Stimulated activated CD8-positive, alpha-beta memory T cell treated with anti-CD3 and anti-CD28 coated beads, Interleukin-4, amount 100 ng/mL, for 1 hour (primary cell): ENCODE measurements at places on chromosomes 12 and 14.

GRCh38 chr14:95515596-95516552 is 576 bp downstream of the SYNE3 start:
- DNase-seq: peak; percentile 49

- DNase-seq: no peak
Measured at GRCh38 chr12:42691991-42692557, 102.5 kb upstream of the PRICKLE1 start.

GRCh38 chr12:110906083-110906482 is 14.3 kb downstream of the MYL2 start:
- no peak for DNase-seq

- DNase-seq: no peak
Measured at GRCh38 chr12:71587012-71587411, 76.6 kb downstream of the ZFC3H1 start.

- no peak for DNase-seq
Measured at GRCh38 chr14:33297565-33297964, 358.9 kb downstream of the NPAS3 start.

DNA sequence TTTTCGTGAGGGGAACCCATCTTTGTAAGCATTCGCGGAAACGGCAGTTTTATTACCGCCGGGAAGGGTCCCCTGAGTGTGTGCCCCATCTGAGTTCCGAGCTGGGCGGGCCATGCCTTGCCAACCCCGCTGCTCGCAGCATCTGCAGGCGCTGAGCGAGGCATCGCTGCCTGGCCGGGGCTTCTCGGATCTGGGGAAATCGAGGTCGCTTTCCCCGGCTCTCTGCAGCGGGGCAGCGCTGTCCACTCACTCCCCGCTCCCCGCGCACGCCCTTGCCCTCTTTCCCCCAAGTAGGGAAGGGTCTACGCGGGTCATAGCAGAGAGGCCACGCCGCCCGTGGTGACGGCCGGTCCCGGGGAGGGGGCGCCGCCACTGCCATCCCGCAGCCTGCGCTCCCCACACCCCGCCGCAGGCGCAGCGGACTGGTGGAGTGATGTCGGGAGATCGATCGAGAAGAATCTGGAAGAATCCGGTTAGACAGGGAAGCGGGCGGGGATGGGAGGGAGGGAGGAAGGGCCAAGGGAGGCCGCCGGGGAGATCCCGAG is 507 bp upstream of the FKBP4 start:
- DNase-seq: no peak

- no peak for DNase-seq
Measured at GRCh38 chr12:128361400-128361995, 94.5 kb downstream of the TMEM132C start.

DNA sequence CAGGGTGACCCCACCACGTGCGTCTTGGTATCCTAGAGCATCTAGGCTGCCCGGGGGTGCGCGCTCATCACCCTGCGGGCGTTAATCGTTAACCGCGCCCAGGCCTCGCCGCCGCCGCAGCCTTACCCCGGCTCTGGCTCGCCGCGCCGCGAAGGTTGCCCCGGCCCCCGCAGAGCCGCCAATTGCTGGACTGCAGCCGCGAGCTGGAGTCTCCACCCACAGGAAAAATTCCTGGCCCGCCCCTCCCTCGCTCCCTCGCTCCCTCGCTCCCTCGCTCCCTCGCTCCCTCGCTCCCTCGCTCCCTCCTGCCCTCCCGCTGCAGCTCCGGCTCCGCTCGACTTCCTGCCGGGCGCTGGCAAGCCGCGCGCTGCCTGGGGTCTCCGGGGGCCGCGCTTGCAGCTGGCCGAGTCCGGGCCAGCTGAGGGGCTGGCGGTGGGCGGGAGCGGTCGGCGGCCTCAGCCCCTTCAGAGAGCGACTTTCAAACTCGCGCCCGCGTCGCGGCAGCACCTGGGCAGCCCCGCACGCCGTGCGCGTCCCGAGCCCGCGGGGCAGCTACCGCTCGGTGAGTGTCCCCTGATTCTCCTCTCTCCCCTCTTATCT is at the start of gene PLEKHG3:
Gene PLEKHG3, plus strand, starts transcription at position 282 of the 600 bp plus-strand sequence. CDS start 23,208 bp downstream, outside the sequence.
- no peak for DNase-seq

DNA sequence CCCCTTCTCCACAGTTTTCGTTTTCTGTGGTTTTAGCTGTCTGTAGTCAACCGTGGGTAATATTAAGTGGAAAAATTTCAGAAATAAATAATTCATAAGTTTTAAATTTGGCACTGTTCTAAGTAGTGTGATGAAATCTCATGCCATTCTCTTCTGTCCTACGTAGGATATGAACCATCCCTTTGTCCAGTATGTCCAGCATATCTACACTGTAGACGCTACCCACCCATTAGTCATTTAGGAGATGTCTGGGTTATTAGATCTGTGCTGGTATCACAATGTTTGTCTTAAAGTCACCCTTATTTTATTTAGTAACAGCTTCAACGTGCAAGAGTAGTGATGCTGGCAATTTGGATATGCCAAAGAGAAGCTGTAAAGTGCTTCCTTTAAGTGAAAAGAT is 44.7 kb downstream of the ATF7IP start:
- DNase-seq: no peak

DNA sequence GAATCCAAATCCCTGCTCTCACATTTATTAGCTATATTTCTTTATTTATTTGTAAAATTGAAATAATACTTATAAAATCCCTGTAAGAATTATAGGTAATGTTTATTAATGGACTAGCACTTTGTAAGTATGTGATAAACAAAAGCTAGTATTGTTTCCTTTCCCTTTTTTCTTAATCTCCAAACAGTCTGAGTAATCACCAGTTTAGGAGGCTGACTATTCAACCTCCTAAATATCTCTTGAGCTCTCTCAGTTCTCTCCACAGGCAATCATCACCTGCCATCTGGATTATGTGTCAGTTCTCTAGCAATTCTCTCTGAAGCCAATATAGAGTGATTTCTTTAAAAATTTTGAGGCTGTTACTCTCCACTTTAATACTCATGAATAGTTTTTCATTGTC is 9.2 kb upstream of the LYZ start:
- DNase-seq: no peak

DNA sequence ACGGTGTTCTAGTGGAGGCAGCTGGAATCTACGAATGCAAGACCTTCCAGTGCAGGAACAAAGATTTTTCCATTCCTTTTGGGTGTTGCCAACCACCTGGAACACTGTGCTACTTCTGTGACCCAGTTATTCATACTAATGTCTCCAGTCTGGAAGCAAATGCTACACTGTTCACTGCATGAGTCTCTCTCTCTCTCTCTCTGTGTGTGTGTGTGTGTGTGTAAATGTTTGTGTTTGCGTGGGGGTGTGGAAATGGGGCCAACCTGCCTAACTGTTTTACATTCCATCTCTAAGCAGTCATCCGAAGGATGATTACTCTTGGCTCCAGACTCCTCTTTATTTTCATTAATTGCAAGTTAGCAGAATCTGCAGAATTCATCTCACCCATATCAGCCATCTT is 29.9 kb upstream of the YBX3 start:
- DNase-seq: no peak

DNA sequence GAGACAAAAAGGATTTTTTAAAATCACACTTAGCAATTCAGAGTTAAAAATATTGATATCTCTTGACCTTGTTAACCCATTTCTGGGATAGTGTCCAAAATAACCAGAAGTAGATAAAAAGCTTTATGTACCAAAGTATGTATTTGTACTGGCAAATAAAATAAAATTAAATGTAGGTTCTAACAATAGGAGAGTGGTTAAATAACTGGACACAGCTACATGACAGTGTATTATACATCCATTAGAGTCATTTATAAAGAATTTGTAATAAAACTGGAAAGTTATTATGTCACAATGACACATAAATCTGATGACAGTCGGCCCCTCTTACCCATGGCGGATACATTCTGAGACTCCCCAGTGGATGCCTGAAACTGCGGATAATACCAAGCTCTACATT is 34.0 kb downstream of the BMAL2 start:
- DNase-seq: no peak

DNA sequence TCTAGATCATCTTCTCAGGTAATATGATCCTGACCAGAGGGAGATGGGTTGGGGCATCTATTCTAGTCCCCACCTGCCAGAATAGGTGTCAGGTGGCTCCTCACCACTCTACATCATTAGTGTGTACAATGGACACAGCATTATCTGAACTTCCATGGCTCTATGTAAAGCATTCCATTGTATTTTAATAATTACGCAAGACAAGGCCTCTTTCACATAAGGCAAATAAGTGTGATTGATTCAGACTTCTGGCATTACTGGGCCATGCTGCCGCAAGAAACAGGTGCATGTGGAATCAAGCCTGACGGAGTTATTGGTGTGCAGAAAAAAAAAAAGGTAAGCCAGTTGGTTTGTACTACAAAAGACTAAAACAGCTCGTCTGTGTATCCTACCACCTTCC is 3.1 kb upstream of the DDHD1 start:
- DNase-seq: no peak

DNA sequence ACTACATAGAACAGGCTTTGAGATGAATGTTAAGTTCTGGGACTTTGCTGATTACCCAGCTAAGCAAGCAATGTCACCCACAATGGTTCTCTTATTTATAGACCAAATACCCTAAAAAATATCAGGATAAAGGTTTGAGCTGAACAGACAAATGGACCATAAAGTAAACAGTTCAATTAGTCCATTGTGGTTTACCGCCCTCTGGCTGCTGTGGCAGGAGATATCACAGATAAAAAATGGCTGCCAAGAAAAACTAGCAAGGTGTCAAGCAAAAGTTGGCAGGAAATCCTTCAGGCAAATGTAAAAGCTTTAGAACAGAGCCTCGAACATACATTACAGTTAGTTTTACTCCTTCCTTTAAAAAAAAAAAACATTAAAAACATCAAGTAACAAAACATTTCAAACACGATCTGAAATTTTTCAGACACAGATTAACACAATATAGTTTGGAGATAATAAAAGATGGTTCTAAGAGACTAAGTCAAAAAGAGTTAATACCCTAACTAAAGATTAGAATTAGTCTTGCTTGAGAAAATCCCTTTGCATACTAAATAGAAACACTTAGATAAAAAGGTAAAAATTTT is 41.3 kb downstream of the MED13L start:
- DNase-seq: peak; percentile 30

DNA sequence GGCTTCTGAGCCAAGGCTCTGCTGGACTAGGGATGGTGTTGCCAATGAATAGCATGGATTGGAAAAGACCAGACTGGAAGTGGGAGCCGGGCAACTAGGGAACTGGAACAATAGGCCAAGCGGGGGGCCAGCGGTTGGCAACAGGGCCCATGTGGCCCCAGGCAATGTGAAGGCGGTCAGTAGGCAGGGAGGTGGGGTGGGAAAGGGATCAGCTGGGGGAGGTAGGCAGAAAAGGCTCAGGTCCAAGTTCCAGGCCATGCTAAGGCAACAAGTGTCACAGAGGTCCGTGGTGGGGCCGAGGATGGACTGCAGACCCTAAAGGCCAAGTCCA is 14.9 kb upstream of the MLXIP start:
- no peak for DNase-seq

DNA sequence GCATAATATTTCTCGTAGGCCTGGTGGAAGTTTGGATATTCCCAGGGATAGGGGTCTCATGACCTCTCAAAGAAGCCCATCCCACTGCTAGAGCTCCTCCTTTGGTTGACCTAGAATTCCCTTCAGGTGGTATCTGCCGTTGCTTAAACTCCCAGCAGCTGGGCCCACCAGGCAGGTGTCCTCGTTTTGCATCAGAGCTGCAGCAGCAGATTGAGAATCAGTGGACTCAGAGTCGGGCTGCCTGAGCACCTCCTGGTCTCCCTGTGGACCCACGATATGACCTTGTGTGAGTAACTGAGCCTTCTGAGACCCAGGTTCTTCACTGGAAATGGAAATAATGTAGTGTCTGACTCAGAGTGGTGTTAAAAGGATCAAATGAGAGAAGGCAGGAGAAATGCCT is 132.7 kb downstream of the PAPOLA start:
- no peak for DNase-seq

GRCh38 chr12:128794661-128795529 is 28.9 kb downstream of the SLC15A4 start:
- DNase-seq: no peak

DNA sequence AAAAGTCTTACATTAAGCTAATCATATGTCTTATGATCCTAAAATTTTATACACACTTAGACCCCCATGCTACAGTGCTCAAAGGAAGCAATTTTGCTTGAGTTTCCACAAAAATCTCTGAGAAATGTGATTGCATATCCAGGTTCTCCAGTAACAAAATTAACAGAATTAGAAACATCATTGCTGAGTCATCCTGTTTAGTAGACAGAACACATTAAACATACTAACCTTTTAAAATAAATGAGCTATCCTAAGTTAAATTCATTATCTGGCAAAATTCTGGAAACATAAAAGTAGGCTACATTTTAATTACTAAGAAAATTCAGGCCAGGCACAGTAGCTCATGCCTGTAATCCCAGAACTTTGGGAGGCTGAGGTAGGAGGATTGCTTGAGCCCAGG is 94.7 kb downstream of the DENND5B start:
- DNase-seq: no peak

DNA sequence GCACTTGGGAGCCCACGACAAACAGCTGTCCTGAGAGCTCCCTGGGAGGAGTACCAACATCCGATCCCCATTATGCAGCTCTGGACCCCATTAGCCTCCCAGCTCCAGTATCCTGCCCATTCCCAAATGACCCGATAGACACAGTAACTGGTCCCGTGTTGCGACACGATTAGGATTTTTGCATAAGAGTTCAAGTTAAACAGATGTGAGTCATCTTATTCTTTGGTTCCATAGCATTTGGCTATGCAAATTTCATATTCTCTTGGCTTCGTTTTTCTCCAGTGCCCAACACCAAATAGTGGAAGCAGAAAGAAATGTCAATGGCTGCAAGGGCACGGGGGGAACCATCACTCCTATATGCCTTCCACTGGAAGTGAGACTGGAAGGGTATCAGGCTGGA is 43.0 kb upstream of the LRRC10 start:
- DNase-seq: no peak

DNA sequence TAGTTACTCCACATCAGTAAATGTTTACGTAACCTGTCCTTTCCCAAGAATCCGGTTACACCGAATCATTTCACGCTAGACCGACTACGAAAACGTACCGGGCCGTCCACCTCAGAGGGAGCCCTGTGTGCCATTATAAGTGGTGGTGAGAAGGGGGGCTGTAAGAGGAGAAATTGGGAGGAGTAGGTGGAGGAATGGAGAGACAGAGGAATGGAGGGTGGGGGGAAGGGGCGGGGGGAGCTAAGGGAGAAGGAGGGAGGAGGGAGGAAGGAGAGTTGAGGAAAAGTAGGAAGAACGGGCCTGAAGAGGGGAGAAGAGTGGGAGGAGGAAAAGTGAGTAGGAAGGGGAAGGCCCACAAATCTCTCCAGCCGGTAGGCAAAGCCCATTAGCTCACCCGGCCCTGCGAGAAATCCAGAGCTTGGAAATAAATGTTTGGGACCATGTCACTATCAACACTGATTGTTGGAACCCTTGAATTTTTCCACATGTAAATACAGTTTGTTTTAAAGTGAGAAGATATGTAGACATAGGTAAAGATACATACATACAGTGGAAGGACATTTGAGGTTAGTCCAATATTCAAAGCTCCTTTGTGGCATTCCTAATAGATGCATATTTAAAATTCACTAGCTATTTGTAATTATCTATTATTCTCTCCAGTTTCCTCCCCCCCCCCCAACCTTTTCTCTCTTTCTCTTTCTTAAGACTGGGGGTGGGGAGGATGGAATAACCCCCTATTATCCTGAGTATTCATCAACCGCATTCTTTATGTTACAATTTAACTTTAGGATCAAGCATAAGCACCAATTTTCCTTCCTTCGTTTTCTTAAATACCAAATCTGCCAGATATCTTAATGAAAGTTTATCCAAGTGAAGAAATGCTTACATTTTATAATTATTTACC is 2.1 kb upstream of the FOXG1 start:
- DNase-seq: no peak
